Spinal cord (tissue), 10 donors: ENCODE measurements at places on chromosomes 13 and 19.

DNA sequence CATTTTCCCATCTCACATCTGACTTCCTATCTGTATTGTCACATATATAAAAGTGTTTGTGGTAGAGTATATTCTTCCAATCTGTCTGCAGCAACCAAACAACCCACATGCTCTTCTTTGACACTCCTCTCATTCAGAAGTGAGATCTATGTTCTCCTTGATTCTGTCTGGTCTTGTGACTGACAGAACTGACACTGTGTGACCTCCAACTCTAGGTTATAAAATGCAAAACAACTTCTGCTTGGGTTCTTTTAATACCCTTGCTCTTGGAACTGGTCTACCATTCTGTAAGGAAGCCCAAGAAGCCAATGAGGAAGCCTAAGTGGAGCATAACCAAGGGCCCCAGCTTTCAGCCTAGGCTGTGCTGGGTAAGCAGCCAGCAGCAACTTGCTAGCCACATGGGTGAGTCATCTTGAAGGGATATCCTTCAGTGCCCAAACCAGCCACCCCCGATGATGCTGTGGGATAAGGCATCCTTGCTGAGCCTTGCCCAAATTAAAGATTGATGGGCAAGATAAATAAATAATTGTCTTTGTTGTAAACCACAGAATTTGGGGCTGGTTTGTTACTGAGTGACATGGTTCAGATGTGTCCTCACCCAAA lies 18.4 kb upstream of the ITM2B start:
- no peak for DNase-seq

DNA sequence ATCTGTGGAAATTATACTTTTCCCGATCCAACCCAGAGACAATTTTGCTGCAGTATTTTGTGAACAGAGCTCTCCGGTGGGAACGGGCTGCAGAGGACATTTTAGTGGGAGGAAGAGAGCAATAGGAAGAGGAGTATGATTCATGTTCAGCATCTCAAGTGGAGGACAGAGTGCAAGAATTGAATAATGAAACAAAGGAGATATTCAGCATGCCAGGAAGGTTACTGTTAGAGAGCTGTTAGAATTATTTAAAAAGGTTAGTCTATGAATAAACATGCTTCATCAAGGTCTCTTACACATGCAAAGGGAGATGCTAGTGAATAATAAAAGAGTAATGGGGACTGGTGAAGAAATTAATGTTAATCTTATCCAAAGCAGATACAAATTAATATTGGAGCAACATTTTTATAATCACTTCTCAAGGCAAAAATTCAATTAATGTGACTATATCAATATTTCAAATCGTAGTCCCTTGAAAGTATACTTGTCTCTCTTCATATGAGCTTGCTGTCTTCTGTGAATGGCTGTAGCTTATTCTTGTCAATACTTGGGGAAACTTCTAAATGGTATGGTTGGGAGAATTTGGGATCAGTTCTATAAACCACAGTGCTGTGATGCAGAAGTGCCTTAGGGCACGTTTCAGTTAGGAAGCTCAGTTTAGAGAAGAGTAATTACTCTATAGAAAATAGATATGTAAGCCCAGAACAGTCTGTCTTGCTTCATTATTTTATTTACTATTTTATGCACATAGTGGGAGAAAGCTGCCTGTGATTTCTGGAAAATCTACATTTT lies 1165.8 kb downstream of the OLFM4 start:
- no peak for DNase-seq

- DNase-seq: no peak
Observed at GRCh38 chr19:38370299-38370698, 4.1 kb upstream of the PSMD8 start.

DNA sequence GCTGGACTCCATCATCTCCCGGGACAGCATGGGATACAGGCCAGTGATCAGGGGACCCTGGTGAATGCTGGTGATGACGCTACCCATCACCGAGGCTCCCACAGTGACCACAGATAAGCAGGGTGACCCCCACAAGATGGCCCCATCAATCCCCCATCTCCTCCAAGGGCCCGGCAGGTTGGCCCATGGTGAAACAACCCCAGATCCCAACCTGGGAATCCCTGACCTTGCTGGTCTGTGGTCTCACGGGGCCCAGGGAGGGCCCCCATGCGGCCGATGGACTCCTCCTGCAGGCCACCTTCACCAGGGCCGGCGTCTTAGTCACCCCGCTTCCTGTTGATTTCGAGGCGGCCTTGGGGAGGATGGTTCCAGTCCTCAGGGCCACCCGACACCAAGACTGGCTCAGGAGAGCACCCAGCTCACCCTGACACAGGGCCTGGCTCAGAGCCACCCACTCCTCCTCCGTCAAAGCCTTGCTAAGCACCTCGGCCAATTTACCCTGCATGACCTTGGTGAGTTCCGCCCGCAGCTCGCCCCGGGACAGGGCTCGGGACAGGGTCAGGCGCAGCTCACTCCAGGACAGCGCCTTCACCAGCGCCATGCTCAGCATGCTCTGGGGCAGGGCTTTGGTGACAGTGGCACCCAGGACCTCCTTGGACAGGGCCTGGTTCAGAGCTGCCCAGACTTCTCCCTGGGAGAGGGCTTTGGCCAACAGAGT lies 10.0 kb downstream of the IQCN start:
- no peak for DNase-seq

DNA sequence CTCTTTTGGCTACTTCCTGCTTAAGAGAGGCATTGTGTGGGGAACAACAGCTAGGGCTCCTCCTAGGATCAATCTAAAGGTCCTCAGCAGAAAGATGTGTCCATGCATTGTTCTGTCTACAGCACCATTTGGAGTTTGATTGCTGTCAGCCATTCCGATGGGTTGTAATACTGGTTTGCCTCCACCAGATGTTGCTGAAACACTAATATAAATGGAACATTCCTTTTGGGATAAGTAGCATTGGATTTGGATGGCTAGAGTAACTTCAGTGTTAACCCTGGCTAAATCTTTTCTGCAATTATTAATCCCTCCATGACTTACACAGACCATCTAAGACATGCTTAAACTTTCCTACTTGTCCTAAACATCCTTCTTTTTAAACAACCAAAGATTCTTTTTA lies 104.2 kb downstream of the TDRD3 start:
- DNase-seq: no peak

- no peak for DNase-seq
Observed at GRCh38 chr13:109131698-109132257, 502.4 kb downstream of the MYO16 start.

- DNase-seq: no peak
Observed at GRCh38 chr13:28047757-28048388, 52.5 kb downstream of the FLT3 start.

DNA sequence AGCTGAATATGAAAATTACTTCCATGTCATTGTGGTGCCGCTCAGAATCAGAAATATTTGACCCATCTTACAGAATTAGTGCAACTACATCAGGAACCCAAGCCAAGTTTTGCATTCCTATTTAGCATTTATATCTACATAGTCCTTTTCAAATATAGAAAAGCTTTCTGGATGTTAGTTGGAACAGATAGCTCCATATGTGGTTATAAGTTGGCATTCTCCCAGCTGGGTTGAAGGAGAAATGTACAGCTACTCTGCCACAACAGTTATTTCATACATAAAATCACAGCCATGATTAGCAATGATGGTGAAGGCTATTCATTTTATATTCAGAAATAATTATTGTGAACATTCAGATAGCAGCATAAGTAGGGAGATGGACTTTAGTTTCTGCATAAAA lies 28.2 kb downstream of the HPN start:
- DNase-seq: no peak

DNA sequence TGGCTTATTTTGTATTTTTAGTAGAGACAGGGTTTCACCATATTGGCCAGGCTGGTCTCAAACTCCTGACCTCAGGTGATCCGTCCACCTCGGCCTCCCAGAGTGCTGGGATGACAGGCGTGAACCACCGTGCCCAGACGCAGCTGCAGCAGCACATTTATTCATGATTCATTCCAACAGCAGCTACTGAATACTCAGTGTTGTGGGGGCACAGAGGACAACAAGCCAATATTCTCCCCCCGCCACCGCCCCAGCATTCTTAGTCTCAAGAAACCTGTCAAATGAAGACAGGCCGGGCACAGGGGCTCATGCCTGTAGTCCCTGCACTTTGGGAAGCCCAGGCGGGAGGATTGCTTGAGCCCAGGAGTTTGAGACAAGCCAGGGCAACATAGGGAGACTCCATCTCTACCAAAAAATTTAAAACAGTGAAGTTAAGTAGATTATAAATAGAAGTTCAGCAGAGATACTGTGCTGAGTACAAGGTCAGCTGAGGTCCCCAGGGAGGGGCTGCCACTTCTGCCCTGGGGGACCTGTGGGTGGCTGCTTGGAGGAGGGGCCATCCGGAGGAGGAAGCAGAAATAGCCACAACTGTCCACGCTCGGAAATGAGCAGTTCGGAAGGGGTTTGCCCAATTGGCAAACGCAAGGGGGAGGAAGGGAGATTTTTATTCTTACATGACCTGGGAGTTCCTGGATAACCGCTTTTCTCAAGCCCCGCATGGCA lies 4.3 kb downstream of the DOT1L start:
- no peak for DNase-seq

DNA sequence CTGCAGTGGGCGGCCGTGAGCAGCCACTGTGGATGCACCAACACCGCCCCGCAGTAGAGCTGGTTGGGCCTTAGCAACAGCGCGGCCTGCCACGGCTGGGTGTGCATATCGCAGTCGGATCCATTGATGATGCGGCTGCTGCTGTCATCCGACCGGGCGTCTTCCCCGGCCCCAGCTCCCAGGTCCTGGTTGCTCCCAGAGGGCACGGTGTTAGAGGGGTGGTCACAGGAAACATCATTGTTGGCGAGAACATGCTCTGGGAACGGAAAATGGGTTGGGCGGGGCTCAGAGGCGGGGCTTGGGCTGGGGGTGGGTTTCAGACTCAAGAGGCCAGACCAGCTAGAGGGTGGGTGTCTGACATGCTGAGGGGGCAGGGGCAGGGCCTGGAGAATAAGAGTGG lies 3.0 kb downstream of the KLK5 start:
- no peak for DNase-seq

GRCh38 chr19:18300930-18301717 lies 19.7 kb upstream of the JUND start:
- DNase-seq: no peak

- DNase-seq: no peak
Observed at GRCh38 chr19:3725640-3726310, 17.6 kb downstream of the TJP3 start.

DNA sequence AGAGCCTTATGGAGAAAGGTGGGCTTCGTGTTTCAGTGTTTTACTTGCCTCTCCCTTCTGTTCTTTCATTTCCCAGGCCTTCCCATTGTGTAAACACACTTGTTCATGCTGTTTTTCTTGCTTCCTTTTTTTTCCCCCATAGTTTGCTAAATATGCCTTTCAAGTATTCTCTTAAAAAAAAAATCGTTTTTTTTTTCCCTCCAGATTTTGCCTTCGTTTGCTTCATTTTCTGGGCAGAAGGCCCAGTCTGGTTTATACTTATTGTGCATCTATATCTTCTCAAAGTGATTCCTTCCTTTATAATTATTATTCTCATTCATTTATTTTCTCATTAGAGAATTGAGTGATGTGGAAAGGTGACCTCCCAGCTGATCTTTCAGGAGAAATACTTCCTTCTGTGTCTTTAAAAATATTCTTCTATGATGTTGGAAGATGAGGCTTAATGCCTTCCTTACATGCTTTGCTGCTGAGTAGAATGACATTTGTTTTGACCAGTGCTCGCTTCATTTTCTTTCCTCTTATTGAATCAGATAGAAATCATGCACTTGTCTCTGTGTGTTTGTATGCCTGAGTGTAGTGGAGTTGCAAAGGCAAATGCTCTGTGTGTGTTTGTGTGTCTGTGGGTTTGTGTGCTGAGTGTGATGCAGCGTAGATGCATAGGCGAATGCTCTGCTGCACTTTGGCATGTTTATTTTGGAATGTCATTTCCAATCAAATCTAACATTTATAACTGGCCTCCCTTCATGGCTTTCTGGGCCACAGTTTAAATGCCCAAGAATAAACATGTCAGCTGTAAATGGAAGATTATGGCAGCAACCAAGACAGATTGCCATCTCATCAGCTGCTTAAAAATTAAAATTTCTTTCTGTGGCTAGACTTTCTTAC lies 591.4 kb downstream of the FGF9 start:
- DNase-seq: no peak

DNA sequence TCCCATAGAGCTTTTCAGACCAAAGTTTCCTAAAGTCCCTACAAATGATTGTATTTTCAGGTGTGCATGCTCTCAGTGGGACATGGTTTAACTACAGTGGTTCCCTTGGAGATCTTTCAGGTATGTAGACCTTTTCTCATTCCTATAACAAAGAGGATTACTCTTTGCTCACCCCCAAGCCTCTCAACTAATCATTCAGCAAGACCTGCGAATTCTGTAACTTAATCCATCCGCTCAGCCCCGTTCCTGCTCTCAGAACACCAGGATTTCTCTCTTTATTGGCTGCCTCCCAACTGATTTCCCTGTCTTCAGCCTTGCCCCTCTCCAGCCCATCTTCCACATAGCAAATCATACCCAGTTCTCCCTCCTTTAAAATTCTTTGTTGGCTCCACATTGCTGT lies 253.6 kb downstream of the MTUS2 start:
- no peak for DNase-seq

GRCh38 chr13:50697746-50698539 lies 145.5 kb downstream of the DLEU7 start:
- no peak for DNase-seq

DNA sequence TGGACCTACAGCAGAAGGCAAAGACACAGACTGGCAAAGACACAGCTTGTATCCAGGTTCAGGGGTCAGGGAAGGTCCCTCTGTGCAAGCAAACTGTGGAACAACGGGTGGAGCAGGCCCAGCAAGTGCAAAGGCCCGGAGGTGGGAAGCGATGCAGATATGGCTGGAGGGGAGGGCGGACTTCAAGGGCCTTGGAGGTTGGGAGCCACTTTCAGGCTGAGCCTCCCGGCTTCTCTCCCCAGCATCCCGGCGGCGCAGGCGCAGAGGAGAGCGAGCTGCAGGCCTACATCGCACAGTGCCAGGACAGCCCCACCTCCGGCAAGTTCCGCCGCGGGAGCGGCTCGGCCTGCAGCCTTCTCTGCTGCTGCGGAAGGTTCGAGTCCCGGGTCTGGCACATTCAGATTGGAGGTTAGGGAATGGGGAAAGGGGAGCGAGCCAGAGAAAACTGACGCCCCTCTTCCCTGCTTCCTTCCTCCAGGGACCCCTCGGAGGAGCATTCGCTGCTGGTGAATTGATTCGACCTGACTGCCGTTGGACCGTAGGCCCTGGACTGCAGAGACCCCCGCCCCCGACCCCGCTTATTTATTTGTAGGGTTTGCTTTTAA lies 2.1 kb upstream of the PNPLA6 start:
- no peak for DNase-seq

- peak; percentile 33 for DNase-seq
Observed at GRCh38 chr13:70945506-70945905, 837.3 kb upstream of the KLHL1 start.

DNA sequence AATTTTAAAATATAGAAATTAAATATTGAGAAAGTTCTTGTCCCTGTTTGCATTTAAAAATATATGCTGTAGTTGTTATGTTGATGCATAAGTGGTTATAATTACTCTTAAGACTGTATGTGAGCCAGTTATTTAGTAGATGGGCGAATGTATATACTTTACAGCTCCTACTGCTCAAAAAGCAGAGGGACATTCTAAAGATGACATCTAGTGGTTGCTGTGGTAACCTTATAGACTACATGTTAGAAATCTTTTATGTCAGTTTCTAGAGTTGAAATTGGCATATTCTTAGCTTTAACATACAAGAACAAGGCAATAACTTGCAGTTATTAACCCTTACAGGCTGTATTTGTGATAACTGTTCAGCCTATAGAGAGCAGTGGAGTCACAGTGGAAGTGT lies 160.5 kb downstream of the OLFM4 start:
- no peak for DNase-seq

GRCh38 chr19:4385291-4386040 lies 14.9 kb downstream of the SH3GL1 start:
- DNase-seq: no peak

GRCh38 chr13:79171141-79172061 lies 234.7 kb downstream of the RBM26 start:
- DNase-seq: no peak
